Stimulated activated naive CD8-positive, alpha-beta T cell treated with anti-CD3 and anti-CD28 coated beads, Interleukin-15, amount 100 ng/mL, for 72 hours (primary cell): ENCODE measurements at places on chromosomes 7 and 10.

DNA sequence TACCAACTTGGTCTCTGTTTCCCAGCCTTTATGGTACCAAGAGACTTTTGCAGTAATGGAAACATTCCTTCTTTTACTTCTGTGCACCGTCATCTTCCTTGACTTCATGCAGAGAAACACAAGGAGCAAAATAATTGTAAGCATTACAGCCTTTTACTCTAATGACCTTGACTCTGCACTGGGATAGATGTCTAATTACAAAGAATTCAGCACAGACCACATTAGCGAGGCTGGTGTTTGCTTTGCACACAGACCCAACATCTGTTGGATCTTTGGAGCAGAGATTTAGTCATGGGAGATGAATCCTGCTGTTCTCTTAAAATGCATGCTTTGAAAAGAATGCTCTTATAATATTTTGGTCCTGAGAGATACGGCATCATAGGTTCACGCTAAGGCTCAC lies 261.6 kb downstream of the TWIST1 start:
- DNase-seq: no peak

GRCh38 chr10:117221156-117221711 lies 19.7 kb upstream of the SLC18A2 start:
- no peak for DNase-seq

DNA sequence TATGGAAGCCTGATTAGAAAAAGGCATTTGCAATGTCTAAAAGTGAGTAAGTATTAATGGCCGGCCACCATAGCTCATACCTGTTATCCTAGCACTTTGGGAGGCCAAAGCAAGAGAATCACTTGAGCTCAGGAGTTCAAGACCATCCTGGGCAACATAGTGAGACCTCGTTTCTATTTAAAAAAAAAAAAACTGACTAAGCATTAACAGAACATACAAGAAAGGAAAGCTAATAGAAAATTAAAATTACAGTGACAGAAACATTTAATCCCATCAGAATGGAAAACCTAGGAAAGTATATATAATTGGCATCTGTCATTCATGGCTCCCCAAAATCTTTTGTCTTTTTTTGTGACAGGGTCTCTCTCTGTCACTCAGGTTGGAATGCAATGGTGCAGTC lies 55.9 kb downstream of the AOC1 start:
- no peak for DNase-seq

DNA sequence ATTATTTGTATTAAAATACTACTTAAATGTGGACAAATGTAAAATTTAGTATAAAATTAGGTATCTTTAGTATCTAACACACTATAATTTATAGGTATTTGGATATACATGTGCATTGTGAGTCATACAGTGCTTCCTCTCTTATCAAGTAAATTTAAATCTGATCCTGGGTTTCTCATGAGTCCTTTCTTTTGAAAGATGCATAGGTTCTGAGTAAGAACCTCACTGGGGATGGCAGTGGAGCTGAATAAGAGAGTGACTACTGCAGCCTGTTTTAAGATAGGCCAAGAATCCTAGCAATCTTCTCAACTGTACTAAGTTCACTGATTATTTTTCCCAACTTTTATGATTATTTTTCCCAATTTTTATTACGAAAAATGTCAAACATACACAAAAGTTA lies 16.2 kb downstream of the CEP55 start:
- no peak for DNase-seq
